Bladder microvascular endothelial cell (primary cell): ENCODE measurements at places on chromosomes 13 and 19. TPM values are rescaled to one million over a fixed set of nuclear protein-coding genes. Genes with fewer than 3 reads are reported as not detected.

Gene LMTK3
- 0.06 TPM in 1 of 2 replicates, not detected in the other for total RNA-seq

Gene PRTN3
- total RNA-seq: not detected in 2 replicates

Gene ATP1A3
- total RNA-seq: under 0.01 TPM in 1 of 2 replicates, not detected in the other

Gene CRX
- total RNA-seq: under 0.01 TPM in 1 of 2 replicates, not detected in the other

Gene FOXA3
- 0.13 TPM in 1 of 2 replicates, not detected in the other for total RNA-seq

Gene CEACAM8
- not detected in 2 replicates for total RNA-seq

Gene NAA16
- 4.0 and 12.3 TPM in 2 replicates for total RNA-seq

Gene CEACAM1
- 1.1 and 41.8 TPM in 2 replicates for total RNA-seq

Gene IGFLR1
- 0.49 and 0.94 TPM in 2 replicates for total RNA-seq

Gene SWSAP1
- 0.57 and 1.1 TPM in 2 replicates for total RNA-seq

Gene PALM
- 13.6 and 65.8 TPM in 2 replicates for total RNA-seq

Gene ATP4A
- total RNA-seq: not detected in 2 replicates

Gene ZNF835
- total RNA-seq: 0.16 and 0.38 TPM in 2 replicates
